ENCODE measurements at places on chromosomes 4 and X. TPM values are rescaled to one million over a fixed set of nuclear protein-coding genes. Genes with fewer than 3 reads are reported as not detected.

GRCh38 chr4:82213485-82214417, 160.0 kb downstream of the HNRNPD start:
- no peaks in the 10 kb centered on the region for H3K36me3 ChIP-seq
- no peak overlapping the region for H3K27ac ChIP-seq
- DNase-seq: no peak

GRCh38 chr4:139266208-139266582, 13.8 kb downstream of the MGARP start:
- H3K27me3 ChIP-seq: no peaks in the 10 kb centered on the region
- H3K4me1 ChIP-seq: peaks cover 16% of the 10 kb centered on the region
- no peak for DNase-seq
- H3K4me3 ChIP-seq: peak overlapping the region; percentile 54
- H3K36me3 ChIP-seq: peaks cover 4% of the 10 kb centered on the region

Gene CT45A3
- not detected for total RNA-seq

GRCh38 chr4:122765692-122766352, 33.3 kb downstream of the BBS12 start:
- H3K27ac ChIP-seq: no peak overlapping the region
- no peaks in the 10 kb centered on the region for H3K27me3 ChIP-seq
- H3K36me3 ChIP-seq: no peaks in the 10 kb centered on the region
- no peak for DNase-seq

Gene STPG2
- total RNA-seq: not detected

Gene BST1
- total RNA-seq: 0.81 TPM
